ENCODE measurements at places on chromosomes 2 and 18.

GRCh38 chr18:76489081-76489480, 6.0 kb downstream of the ZNF516 start:
- no peak for DNase-seq

DNA sequence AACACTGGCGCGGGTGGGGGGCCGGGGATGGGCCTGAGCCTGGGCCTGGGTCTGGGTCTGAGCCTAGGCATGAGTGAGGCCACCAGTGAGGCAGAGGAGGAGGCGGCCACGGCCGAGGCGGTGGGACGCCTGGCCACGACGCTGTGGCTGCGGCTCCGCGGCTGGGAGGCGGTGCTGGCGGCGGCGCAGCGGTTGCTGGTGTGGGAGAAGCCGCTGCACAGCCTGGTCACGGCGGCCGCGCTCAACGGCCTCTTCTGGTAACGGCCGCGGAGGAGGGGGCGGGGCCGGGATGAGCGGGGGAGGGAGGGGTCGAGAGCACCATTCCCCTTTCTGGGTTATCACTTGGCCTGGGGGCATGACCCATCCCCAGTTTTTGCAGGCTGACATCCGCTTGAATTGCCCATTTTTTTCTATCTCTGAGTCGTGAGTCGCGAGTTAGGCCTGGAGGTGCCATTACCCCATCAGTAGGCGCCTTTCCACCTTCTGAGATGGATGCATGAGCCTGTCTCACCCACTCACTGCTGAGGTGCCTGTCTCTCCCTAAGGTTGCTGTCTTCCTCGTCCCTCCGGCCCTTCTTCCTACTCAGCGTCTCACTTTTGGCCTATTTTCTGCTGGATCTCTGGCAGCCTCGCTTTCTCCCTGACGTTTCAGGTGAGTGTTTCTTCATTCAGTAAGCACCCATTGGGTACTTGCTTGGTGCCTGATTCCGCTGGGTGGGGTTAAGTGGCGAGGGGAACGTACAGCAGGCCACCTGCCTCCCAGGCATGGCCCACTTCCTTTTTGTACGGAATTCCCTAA, 501 bp downstream of the RETREG2 start:
- DNase-seq: no peak

GRCh38 chr2:189441709-189442074, 418 bp downstream of the WDR75 start:
- no peak for DNase-seq

DNA sequence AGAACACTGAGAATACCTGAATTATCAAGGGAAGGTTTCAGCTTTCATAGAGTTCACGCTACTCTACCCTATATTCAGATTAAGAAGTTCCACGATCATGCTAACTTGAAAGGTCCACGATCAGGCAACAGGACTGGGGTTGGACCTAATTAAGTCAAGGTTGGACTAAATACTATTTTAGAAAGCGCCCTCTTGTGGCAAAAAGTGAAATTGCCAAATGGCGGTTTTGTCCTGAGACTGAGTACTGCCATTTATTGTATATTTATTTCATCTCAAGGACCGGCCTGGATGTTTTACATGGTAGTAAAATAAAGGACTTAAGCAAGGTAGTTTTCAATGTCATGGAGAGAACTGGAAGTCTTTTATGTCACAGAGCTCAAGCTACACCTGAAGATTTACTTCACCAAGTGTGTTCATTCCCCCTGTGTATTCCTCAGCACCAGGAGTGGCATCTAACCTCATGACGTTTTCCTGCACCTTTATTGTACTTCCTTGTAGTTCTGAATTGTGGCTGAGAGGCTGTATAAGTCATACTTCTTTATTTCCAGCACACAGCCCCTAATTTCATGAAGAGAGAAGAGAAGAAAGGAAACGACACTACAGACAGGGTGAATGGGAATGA, 56.8 kb downstream of the SRD5A2 start:
- DNase-seq: peak; percentile 75

GRCh38 chr18:23690505-23691068, 1.3 kb downstream of the LAMA3 start:
- DNase-seq: no peak

GRCh38 chr2:146584316-146584715, 1260.5 kb upstream of the ACVR2A start:
- no peak for DNase-seq

GRCh38 chr2:111519071-111519470, 364.9 kb downstream of the ANAPC1 start:
- DNase-seq: no peak

DNA sequence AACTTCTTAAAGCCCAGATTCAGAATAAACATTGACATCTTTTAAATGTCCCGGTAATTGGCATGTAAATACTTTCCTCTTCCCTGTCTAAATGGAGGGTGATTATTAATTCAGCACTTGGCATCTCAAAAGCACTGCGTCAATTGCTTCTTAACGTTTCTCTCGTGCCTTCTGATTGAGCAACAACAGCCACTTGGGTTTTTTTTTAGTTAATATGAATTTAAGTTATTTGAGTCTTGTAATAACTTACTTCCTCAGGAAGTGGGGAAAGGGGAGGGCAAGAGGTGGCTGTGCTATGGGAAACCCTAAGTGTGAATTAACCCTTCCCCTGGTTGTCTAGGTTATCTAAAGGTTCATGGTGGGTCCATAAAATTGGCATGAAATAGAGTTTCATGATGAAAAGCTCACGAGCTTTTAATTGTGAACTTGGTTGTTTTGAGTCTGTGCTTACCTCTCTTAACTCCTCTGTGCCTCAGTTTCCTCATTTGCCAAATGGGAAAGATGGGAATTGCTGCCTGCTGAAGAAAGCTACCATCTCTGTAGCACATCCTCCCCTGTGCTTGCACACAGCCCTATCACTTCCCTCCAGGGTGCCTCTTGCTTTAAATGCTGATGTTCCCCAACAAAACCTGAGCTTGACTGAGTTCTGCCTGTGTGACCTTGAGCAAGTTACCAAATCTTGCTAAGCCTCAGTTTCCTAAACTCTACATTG, 126.3 kb upstream of the BCL2L11 start:
- DNase-seq: no peak

- DNase-seq: no peak
Observed at GRCh38 chr18:49597157-49597931, 35.5 kb downstream of the LIPG start.

GRCh38 chr18:45084206-45084605, 403.5 kb downstream of the SETBP1 start:
- DNase-seq: no peak

- DNase-seq: no peak
Observed at GRCh38 chr18:6712401-6712800, 17.1 kb upstream of the ARHGAP28 start.

DNA sequence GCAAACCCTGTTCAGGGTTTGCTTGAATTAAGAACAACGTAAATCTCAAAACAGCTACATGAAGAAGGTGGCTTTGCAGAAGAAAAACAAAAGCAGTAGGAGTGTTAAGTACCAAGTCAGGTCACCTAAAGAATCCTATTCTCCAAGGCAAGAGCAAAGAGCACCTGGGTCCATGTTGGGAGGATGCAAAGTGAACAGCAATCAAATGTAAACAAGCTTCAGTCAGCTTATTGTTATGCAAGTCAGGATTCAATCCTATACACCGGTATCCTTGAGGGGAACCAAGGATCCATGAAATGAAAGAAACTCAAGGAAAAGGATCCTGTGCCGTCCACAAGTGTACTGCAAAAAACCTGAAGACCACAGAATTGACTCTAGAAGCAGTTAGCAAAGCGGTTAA, 261.0 kb upstream of the DDX18 start:
- DNase-seq: no peak

DNA sequence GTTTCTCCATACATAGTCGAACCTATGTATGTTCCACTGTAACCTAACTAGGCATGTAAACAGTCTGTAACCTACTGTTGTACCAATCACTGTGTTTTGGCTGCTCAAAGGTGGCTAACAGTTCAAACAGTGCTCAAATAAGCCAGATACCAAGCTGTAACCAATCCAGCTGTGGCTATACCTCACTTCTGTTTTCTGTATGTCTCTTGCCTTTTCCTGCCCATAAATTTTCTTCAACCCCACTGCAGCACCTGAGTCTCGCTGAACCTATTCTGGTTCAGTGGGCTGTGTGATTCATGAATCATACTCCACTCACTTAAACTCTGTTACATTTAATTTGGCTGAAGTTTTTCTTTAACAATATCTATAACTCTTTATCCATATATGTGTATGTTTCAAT, 340.7 kb downstream of the LPIN1 start:
- DNase-seq: no peak

DNA sequence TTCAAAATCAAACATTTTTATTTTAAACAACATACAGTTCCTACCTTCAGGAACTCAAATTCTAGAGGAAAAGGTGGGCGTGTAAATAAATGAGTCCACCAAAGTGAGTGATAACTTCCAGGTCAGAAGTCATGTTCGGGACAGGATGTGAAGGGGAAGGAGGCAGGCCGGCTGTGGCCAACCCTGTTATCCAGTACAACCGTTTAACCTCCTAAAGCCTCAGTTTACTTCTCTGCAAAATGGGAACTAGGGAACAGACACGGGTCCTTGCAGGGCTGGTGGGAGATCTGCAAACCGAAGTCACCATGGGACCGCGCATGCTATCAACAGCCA, 373 bp downstream of the EIPR1 start:
- no peak for DNase-seq

- DNase-seq: no peak
Observed at GRCh38 chr2:126811101-126811500, 87.6 kb upstream of the TEX51 start.

GRCh38 chr18:8140841-8141501, 468.3 kb upstream of the RAB12 start:
- DNase-seq: no peak

GRCh38 chr2:110977403-110977802, 143.3 kb upstream of the BCL2L11 start:
- no peak for DNase-seq

GRCh38 chr2:20446255-20446916, 488 bp upstream of the RHOB start:
- no peak for DNase-seq

- DNase-seq: no peak
Observed at GRCh38 chr2:9163306-9164111, 43.1 kb upstream of the ASAP2 start.

- no peak for DNase-seq
Observed at GRCh38 chr18:50973367-50974126, 5.7 kb downstream of the ELAC1 start.

DNA sequence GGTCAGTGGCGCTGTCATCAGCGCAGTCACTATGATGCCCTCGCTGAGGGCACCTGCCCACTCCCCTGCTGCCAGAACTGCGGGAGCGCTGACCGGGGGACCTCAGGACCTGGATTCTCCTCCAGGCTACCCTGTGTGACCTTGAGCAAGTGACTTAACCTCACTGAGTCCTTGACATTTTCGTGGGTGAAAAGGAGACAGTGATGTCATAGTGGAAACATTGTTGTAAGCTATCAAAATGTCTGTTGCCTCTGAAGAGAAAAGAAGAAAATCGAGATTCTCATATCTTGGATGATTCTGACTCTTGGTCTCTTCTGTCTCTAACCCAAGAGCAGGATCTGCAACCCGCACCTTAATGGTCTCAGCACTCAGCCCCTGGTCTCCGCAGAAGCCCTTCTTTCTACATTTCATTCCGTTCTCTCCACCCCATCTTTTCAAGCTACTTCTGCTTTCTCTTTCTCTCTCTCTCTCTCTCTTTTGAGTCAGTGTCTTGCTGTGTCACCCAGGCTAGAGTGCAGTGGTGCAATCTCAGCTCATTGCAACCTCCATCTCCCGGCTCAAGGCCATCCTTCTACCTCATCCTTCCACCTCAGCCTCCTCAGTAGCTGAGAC, 978 bp upstream of the TUBA4A start:
- peak; percentile 83 for DNase-seq

GRCh38 chr2:144583741-144584453, 64.0 kb upstream of the ZEB2 start:
- DNase-seq: no peak

DNA sequence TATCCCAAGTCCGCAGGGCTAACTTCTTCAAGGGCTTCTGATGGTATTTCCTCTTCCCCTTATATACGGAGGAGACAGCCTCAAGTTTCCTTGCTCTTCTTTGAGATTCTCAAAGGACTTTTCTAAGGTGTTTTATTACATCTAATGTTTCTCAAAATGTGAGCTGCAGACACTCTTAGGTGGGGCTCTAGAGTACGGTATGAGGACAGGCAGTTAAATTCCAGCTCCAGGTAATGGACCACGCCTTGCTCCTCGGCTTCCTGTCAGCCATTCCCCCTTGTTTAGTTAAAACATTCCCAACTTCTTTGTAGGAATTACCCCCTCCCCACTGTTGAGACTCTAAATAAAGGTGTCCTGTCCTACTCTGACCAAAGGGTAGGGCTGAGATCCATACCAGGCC, 131.9 kb downstream of the IRS1 start:
- no peak for DNase-seq

GRCh38 chr2:203574824-203575223, 39.7 kb upstream of the RAPH1 start:
- no peak for DNase-seq

DNA sequence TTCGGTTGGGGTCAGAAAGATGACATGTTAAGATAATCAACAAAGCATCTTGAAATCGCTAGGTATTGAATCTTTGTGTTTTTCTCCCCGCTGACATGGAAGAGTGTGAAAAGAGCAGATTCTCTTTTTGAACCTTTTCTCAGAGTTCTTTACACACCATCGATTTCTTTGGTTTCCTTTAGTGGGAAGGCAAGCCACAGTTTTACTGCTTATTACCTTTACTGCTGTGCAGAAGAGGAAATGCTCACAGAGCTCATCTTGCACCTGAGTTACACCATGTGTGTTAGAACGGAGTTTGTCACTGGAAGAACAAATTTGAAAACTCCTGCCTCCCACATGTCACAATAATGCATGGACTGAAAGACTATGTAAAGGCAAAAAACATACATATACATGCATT, 45.3 kb upstream of the PDK1 start:
- DNase-seq: no peak

DNA sequence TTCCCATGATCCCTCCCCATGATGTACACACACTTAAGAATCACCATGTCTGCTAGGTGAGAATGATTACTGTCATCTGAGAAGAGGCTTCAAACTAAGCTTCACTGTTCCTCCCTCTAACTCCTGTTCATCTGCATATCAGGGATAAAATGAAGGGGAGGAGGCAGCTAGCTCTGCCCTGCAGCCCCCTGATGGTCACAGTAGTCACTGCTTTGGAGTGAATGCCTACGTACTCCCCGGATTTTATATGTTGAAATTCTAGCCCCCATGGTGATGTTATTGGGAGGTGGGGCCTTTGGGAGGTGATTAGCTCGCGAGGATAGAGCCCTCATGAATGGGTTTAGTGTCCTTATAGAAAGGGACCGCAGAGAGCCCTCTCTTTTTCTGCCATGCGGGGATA, 156.4 kb downstream of the NCKAP5 start:
- no peak for DNase-seq
